ENCODE measurements at places on chromosomes 7 and 10.

DNA sequence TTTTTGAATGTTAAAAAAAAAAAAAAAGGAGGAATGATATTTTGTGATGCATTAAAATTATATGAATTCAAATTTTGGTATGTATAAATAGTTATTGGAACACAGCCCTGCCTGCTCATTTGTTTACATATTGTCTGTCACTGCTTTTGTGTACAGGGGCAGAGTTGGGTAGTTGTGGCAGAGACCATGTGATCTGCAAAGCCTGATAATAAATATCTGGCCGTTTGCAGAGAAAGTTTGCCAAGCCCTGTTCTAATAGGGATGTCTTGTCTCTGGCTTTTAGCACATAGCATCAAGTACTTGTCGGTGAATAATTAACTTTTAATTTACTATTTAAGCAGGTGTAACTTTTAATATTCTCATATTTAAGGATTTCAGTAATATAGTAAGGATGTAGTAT lies 19.8 kb downstream of the TSPAN13 start:
- DNase-seq = no peak

DNA sequence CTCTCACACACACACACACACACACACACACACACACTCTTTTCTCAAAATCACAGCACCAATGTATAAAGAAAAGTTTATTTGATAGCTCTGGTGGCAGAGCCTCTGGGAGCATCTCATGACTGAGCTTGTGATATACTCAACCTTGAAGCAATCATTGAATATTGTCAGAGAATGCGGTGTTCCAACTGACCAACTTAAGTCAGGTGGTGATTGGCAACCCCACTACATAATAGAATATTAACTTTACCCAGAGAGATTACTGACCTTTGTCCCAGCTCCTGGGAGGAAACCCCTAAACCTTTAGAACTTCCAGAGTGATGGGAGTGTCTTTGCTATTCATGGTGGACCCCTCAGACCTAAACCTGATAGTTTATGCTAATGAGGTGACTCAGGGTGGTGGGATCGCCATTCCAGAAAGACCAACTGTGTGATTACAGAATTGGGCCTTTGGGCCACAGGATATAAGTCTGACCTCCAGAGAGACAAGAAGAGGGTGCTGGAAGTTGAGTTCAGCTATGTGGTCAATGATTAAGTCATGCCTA lies 143.1 kb downstream of the OTUD1 start:
- DNase-seq = no peak

GRCh38 chr7:112188257-112188656 lies 17.9 kb downstream of the DOCK4 start:
- DNase-seq = no peak

GRCh38 chr10:79627075-79627474 lies 16.3 kb downstream of the SFTPA1 start:
- no peak for DNase-seq

GRCh38 chr7:38660427-38661099 lies 29.4 kb upstream of the AMPH start:
- no peak for DNase-seq

DNA sequence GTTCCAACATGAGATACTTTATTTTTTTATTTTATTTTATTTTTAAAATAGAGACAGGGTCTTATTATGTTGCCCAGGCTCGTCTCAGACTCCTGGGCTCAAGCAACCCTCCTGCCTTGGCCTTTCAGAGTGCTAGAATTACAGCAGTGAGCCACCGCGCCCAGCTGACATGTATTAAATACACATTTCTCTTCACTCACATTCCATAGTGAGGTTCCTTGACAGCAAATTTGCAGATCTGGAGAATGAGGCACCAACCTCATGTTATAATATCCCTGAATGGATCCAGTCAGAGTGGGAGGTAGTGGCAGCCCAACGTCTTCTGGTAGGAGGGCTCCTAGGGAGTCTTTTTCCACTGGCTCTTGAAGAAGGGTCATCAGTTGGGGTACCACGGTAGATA lies 46.1 kb downstream of the OGDH start:
- no peak for DNase-seq

DNA sequence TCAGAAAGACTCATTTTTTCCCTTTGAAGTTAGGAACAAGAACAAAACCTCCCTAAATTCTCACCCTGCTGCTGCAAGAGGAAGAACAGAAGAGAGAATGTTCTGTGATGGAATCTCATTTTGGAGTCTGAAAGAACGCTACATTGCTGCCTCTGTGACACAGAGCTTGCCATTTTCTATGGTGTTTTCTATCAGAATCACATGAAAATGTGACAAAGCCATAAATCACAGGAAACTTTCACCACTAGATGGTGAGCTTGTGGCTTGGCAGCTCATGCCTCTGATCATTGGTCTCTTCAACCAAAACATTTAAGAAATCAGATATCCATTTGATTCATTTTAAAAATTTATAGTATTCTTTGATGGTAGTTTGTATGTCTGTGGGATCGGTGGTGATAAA lies 82.9 kb downstream of the CADPS2 start:
- no peak for DNase-seq

GRCh38 chr10:514137-514671 lies 175.3 kb downstream of the DIP2C start:
- DNase-seq = no peak

GRCh38 chr7:33054261-33054964 lies 8.2 kb downstream of the NT5C3A start:
- DNase-seq = no peak

- DNase-seq = no peak
Observed at GRCh38 chr10:60728056-60728455, 50.2 kb upstream of the CDK1 start.

DNA sequence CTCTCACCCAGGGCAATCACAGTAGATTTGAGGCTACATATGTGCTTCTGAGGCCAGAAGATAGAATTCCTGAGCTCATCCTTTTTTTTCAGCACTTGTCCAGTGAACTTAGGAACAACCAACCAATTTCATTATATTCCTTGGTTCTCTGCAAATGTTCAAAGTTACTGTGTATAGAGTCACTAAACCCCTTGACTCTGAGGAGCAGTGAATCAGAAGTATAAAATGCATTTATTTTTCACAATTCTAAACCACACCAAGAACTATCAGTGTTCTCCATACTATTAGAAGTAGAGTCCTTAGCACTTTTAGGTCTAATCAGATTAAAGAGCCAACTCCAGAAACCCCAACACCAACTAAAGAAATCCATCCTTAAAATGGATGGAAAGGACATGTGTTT lies 19.6 kb upstream of the PAPSS2 start:
- DNase-seq = no peak

DNA sequence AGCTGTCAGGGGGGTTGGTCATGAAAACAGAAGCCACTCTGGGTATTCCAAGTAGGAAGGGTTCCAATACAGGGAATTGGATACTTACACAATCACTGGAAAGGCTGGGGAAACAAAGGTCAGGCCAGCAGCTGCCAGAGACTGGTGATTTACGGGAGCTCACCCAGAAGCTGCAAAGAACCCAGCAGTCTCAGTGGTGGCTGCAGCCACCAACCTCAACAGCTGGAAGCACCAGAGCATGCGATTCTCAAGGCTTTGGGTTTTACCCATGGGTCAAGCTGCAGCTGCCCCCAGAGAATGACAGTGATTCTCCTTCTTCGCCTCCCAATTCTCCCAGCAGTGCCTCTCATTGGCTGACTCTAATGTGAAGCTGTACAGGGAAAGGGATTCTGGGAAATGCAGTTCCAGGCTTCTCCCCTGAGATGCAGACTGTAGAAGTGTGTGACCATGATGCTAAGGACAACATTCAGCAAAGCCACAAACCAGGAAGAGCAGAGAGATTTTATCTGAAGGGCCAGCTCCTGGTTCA lies 107.2 kb upstream of the TCF7L2 start:
- no peak for DNase-seq

GRCh38 chr7:128915841-128916642 lies 5.5 kb upstream of the KCP start:
- DNase-seq = no peak

GRCh38 chr7:109964780-109965179 lies 1126.1 kb upstream of the LRRN3 start:
- no peak for DNase-seq

DNA sequence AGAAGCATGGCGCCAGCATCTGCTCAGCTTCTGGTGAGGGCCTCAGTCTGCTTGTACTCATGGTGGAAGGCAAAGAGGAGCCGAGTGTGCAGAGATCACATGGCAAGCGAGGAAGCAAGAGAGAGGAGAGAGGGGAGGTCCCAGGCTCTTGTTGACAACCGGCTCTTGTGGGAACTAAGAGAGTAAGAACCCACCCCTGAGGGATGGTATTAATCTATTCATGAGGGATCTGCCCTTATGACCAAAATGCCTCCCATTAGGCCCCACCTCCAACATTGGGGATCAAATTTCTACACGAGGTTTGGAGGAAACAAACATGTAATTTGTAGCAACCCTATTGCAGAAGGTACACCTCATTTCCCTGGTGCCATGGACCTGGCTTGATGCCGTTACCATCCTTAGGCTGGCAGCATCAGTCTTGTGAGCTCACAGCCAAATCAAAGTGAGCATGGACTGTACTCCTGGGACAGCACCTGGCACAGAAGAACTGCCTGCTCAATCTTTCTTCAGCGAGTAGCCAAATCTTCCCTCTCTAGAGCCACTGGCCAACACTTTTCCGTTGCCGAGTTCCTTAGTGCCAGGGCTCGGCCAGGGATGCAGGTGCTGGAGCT lies 6.5 kb downstream of the BTBD16 start:
- no peak for DNase-seq

DNA sequence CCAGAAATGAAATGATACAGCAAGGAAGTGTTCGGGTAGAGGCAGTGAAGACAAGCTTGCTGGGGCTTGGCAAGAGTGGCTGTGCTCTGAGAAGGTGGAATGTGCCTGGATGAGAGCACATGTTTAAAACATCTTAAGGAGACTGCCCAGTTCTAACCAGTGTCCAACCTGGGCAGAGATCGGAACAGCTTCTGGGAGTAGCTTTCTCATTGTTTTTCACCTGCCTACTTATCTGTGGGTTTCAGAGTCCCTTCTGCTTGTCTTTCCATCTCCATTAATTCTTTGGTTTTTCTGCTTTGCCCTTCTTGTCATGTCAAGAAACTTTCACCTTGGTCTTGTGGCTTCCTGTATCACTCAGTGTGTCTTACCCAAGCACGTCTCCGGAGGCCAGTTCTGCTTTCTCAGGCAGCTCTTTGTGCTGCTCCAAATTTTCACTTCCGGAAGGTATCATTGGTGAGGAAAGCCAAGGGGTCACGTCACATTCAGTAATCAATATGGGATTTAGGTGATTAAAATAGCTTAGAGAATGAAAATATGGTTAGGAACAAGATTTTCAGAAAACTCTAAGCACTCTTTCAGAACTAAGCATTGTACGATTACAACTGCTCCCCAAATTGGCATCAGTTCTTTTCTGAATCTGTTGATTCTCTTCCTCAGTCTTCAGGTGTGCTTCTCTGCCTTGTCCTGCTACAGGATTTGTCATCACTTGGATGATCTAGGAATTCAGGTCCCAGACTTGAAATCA lies 5.5 kb upstream of the LAMB4 start:
- no peak for DNase-seq

DNA sequence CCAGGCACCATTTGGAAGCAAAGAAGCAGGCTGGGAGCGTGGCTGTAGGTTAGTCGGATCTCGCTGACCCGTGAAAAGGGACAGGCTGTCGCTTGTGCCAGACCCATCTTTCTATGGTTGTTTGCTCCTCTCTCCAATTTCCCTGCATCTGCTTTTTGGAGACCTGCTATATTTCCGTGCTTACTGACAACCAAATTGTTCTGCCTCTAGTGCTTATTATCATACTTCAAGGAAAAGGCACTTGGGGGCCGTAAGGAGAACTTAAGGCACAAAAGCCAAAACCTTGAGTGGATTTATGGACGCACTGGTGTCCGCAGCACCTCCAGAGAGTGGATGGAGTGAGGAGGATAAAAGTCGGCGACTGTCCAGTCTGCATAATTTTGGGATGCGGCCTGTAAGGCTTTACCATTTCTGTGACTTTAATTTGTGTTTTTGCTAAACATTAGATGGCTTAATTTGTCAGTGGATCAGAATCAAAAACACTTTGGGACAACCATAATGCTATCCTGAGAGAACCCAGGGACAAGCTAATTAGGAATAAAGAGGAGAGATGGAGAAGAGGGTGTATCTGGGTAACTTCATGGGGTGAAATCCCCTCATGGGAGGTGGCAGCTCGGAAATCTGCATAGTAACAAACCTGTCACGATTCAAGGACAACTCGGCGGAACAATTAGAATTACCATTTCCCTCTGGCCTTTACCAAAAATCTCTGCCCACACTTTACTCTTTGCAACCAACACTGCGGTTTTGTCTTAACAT lies 206.7 kb downstream of the HDAC9 start:
- no peak for DNase-seq

DNA sequence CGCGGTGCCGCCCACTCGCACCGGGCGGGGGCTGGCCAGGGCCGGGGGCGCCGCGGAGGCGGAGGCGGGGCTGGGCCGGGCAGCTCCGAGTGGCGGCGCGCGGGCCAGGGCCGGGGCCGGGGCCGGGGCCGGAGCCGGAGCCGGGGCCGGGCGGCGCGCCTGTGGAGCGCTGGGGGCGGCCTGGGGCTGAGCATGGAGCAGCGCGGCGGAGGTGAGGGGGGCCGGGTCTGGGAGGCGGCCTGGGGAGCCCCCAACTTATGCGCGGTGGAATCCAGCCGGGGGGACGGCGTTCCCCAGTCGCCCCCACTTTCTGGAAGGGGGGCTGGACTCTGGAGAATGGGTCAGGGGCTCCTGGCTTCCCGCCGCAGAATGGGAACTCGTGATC lies at the start of gene LZTS2:
Gene LZTS2, plus strand, starts transcription at position 67 of the 385 bp plus-strand sequence. CDS start 2,731 bp downstream, outside the sequence.
- no peak for DNase-seq

- no peak for DNase-seq
Observed at GRCh38 chr7:11217848-11218565, 244.3 kb downstream of the PHF14 start.

- DNase-seq = no peak
Observed at GRCh38 chr7:133642907-133643306, 390.0 kb downstream of the EXOC4 start.

DNA sequence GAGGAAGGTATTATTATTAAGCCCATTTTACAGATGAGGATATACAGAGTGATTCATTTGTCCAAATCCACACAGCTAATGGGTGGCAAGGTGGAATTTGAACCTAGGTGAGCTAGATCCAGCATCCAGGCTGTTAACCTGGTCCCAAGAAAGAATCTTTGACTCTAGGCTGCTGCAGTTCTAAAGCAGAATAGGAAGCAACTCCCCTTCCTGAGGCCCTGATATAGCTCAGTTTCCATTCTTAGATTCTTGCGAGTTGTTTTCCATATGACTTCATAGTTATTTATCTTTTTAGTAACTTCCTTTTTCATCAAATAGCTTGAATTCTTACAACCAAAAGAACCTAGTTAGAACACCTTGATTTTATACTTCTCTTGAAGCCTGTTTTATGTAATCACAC lies 24.1 kb upstream of the ZC3HAV1L start:
- no peak for DNase-seq

DNA sequence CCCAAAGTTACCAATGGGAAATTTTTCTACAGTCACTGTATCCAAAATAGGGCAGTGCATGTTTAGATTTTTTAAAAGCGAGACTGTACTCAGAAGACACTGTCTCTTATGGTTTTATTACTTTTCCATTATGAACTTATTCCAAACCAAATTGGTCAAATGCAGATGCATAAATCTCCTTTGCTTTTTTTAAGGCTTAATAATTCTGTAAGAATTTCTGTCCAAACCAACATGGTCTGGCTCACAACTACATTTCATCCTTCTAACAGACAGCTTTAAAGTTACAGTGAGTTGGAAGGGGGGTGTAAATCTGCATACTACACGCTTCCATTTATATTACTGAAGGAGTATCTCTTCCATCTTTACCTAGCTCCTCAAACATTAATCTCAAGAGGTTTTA lies 199.2 kb downstream of the SLC25A13 start:
- DNase-seq = no peak

GRCh38 chr7:90181485-90181884 lies 27.2 kb downstream of the STEAP1 start:
- no peak for DNase-seq

GRCh38 chr10:3780771-3781467 lies 4.1 kb downstream of the KLF6 start:
- no peak for DNase-seq

Measured in T1000 (cell line).